ENCODE measurements at places on chromosomes 11 and 22. TPM values are rescaled to one million over a fixed set of nuclear protein-coding genes. Genes with fewer than 3 reads are reported as not detected.

Gene EXPH5
- 0.39 TPM for total RNA-seq

Gene GSTT2B
- 8.5 TPM for total RNA-seq

Gene WBP2NL
- not detected for total RNA-seq

Gene CSF2RB
- total RNA-seq: not detected

Gene EMID1
- total RNA-seq: not detected

Gene MYOD1
- not detected for total RNA-seq

Gene MFNG
- total RNA-seq: 0.59 TPM

Gene MMP1
- total RNA-seq: 681 TPM

Gene MAJIN
- total RNA-seq: not detected
